RCC 7860 (cell line): ENCODE measurements at places on chromosomes 2 and 18.
A peak's percentile ranks its signal among the peaks of the same experiment; 100 is the strongest.

GRCh38 chr2:144430722-144431391 is 89.1 kb downstream of the ZEB2 start:
- no peak for DNase-seq

DNA sequence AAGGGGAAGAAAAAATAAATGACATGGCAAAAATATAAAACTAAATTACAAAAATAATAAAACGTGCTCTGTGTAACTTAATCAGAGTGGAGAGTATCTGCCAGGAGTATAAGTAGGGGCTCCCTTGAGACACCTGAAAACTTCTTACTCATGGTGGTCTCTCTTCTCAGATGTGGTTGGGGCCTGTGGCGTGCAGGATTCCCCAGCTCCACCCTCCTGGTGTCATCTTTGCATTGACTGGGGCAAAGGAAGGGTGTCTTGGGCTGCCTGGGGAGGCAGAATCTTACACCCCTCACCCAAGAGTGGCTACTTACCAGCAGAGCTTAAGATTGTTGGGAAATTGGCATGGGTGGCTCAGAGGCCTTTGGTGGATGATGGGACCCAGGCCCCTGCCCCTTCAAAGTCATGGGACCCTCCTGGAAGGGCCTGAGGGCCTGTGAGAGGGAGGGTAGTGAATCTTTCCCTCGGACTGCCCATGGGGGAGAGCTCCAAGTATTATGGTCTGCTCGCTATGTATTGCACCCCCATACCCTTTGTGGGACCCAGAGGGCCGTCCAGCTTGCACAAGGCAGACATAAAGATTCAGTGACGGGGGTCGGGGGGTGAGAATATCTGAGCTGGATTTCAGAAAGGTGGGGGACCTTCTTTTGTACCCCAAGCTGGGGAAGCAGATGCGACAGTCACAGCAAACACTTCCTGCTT is 6.9 kb upstream of the TRAF3IP1 start:
- DNase-seq = no peak

DNA sequence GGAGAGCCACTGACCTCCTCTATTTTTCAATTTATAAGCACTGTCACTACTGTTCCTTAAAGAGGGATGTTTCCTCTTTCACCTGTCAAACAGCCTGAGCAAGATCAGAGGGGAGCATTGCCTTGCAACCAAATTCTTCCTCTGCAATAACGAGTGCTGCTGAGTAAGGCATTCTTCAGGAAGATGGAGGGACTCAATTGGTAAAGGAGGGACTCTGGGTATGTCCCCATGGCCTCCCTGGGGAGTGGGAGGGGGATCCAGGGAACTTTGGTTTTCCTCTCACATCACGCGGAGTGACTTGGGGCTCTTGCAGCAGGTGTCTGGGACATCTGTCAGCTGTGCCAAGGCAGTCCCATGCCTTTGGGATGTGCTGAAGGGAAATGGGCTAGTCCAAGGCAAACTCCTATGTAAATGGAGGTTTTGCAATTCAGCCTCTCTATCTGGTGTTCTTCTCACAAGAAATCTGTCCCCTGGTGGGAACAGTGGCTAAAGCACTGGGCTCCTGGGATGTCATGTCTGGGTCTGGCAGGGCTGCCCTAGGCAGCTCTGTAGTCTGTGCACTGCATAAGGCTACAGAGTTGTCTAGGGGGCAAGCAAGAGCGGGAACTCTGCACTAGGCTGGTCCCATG is 14.4 kb upstream of the HES6 start:
- no peak for DNase-seq

DNA sequence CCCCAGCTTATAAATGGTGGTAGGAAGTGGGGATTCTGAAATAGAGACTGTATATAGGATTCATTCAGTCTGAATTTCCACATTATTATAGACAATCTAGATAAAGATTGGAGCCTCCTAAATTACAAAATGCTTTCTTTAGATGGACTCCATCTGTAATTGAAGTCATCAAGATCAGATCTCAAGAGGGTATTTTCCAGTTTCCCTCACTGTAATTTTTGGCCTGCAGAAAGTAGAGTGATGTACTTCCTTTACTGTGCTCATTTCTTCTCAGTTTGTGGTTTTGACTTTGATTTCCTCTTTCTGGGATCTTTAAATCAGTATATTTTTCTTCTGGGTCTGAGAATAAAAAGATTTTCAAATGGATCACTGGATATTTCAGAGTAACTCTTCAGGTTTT is 7.2 kb downstream of the BABAM2 start:
- no peak for DNase-seq

- no peak for DNase-seq
These were observed 182.5 kb downstream of the ANKRD44 start for GRCh38 chr2:197128126-197128525.

DNA sequence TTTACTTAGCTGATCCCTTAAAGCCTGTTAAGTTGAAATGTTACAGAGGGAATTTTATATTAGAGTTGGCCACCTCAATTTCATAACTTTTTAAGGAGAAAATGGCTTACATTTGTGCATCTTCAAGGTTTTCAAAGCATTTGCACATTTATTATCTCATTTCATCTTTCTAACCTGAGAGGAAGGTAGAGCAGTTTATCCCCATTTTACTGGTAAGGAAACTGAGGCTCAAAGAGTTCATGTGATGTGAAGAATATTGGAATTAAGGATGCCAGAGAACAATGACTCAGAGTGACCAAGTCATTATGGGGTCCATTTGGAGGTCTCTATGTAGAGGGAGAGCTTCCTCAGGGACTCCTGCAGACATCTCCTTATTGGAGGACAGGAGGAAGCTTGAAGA is 35.0 kb downstream of the PRKRA start:
- no peak for DNase-seq

GRCh38 chr2:217714287-217714751 is 288.5 kb downstream of the TNS1 start:
- DNase-seq = no peak

DNA sequence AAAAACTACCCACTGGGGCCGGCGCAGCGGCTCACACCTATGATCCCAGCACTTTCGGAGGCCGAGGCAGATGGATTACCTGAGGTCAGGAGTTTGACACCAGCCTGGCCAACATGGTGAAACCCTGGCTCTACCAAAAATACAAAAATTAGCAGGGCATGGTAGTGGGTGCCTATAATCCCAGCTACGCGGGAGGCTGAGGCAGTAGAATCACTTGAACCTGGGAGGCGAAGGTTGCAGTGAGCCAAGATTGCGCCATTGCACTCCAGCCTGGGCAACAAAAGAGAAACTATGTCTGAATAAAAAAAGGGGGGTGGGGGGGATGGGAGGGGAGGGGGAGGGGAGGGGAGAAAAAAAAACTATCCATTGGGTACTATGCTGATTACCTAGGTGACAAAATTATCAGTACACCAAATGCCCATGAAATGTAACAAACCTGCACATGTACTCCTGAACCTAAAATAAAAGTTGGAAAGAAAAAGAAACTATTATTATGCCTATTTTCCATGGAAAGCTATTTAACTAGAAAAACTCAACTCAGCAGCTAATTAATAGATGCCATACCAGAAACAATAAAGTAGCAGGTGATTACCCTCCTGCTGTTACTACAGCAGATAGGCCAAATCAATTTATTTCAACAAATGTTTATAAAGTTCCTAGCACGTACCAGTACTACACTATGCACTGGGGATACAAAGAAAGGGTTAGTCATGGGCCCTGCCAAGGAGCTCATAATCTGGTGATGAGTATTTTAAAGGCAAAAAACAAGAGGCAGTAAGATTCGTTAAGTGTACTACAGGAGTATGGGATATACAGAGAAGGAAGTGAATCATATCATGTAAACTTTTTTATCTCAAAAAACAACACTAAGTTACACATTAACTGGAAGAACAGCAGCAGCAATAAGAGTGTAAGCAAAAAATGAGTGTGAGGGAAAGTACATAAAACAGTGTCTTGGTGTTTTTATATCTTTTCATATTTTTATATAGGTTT is 112.8 kb upstream of the SLC39A10 start:
- peak; percentile 87 for DNase-seq

DNA sequence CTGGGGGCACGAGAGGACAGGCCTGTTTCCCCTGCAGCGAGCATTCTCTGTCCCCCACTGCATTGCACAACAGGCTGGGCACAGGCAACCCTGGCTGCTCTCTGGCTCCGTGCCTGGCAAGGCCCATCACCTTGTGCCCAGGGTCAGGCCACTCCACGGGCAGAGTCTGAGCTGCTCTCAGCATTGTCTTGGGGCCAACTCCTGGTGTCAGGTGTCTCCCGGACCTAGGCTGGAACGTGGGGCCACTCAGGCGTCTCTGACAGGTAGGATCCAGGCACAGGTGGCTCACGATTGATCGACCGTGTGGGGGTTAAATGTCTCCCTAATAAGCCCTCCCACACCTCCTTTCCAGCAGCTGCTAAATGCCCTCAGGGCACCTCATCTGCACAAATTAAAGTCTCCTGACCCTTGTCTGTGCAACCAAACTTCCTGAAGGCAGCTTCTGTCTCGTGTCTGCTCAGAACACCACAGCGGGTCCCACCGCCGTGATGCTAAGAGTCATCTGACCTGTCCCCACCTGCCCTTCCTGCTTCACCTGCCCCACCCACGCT is 66.6 kb upstream of the GPC1 start:
- DNase-seq = no peak

GRCh38 chr2:101282980-101283379 is 25.5 kb downstream of the RNF149 start:
- DNase-seq = no peak
